Activated T-cell treated with anti-CD3 and anti-CD28 coated beads for 48 hours (primary cell): ENCODE measurements at places on chromosomes 5 and 9.

DNA sequence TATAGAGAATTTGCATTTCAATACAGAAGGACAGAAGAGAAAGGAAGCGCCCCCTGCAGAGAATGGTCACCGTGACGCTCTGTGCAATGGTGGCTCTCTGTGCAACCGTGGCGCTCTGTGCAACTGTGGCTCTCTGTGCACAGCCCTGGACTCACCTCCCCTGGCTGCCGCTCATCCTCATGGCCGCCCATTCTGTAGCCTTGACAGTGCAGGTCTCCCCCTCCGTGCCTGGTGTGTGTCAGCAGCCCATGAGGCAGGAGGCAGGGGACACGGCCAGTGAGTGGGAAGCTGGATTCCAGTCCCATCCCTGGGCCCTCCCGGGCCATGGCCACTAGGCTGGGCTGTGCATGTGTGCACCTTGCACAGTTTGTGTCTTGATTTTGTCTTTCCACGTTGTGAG lies 12.0 kb downstream of the EXOC3 start:
- DNase-seq: no peak

DNA sequence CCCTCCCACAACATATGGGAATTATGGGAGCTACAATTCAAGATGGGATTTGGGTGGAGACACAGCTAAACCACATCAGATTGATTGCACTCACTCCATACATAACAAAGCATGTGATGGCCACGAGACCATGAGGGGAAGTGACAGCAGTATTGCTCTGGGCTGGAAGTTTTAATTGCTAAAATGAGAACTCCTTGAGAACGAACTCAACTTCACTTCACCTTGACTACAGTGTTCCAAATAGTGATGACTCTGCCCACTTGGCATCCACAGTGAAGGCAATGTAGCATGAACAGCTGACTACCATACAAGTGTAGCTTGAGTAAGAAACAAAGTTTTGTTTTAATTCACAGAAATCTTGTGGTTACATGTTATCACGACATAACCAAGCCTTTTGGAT lies 739 bp upstream of the SPINK7 start:
- no peak for DNase-seq

DNA sequence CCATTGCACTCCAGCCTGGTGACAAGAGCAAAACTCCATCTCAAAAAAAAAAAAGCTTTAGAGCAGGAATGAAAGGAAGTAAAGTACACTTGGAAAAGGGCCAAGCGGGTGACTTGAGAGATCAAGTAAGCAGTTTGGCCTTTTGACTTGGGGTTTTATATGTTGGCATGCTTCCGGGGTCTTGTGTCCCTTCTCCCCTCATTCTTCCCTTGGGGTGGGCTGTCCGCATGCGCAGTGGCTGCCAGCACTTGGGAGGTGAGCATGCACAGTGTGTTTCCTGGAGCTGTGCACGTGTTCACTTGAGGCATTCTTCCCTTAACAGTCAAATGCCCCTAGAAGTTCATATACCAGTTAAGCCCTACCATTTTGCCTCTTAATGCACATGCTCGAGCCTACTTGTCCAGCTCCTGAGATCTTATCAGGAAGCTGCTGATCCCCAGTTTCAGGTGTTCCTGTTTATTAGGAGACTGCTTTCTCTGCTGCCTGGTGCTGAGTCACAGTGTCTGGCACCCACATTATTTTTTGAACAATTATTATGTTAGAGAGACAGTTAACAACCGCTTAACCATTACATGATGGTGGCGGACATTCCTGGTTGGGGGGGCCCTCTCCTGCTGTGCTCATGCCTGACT lies 32.6 kb upstream of the PRRC2B start:
- peak; percentile 18 for DNase-seq

GRCh38 chr9:15135164-15135792 lies 171.7 kb downstream of the TTC39B start:
- peak; percentile 9 for DNase-seq

DNA sequence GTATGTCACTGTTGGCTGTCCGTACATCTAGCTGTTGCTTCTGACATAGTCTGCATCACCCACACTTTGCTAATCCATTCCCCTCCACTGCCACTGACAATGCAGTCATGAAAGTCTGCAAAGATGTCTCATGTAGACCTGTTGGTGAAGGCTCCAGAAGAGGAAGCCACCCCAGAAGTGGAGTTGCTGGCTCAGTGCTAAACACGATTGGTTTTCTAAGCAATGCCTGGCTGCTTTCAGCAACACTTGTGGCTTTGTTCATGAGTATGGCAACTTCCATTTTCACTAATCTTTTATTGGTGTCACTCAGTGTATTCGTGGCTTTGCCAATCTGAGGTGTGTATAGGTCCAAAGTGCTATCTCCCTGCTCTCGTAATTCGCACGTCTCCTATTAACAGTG lies 288.1 kb downstream of the GADD45G start:
- DNase-seq: no peak

DNA sequence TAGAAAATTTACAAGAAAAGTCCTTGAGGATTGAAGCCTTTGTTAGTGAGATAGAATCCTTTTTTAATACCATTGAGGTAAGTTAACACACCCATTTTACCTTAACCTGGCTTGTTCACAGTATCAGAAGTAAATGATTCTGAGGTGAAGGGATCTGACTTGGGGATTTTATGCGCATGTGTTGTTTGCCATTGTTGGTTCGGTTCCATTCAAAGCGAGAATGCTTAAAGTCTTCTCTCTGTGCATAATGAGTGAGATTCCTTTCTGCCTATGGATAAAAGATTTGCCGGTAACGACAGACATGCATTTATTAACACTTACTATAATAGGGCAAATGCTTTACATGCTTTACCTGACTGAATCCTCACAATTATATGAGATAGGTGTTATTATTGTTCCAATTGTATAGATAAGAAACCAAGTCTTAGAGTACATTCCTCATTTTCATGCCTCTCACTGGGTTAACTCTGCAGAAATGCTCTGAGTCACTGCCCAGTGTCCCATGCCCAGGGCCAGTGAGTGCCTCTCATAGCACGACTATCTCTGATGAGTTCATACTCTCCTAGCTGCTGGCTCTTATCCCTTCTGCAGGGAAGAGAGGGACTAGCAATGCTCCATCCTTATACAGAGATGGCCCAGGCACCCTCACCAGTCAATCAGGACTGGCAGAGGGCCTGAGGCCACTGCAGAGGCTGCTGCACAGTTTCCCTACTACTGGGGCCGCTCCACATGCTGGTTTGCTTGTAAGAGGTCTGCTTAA lies 54.4 kb downstream of the CMYA5 start:
- no peak for DNase-seq

DNA sequence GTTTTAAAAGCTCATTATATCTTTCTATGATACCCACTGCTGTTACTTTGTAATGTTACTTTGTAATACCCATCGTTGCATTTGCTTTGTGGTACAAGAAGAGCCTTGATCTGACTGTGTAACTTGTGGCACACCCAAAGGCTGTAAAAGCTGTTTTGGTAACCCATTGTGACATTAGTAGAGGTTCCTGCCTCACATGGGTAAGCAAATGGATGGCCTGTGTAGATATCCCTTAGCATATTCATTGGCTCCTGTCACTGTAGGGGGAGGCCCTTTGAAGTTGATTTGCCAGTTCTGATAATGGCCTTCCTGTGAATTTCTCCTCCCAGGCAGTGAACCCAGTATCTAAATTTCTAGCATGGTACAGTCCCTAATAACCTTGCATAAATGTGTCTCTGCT lies 15.7 kb downstream of the CDK20 start:
- no peak for DNase-seq

DNA sequence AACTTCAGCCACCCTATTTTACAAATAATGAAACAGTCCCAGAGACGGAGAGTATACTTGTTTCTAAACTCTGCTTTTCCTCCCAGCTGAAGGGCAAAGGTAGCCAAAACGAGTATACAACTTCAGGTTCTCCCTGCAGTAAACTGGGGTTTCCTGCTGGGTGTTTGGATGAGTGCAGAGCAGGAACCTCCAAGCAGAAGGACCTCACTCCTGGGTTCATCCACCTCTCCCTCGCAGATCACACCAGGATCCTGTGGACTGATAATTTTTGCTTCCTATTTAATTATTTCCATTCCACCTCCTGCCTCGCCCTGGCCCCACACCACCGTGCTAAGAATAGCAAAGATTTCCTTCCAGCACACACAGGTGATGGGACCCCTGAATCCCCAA lies 2.0 kb upstream of the FOXB2 start:
- DNase-seq: no peak

- DNase-seq: no peak
Observed at GRCh38 chr5:113202746-113203716, 226.4 kb downstream of the DCP2 start.

- no peak for DNase-seq
Observed at GRCh38 chr5:144352330-144352729, 181.7 kb downstream of the KCTD16 start.

DNA sequence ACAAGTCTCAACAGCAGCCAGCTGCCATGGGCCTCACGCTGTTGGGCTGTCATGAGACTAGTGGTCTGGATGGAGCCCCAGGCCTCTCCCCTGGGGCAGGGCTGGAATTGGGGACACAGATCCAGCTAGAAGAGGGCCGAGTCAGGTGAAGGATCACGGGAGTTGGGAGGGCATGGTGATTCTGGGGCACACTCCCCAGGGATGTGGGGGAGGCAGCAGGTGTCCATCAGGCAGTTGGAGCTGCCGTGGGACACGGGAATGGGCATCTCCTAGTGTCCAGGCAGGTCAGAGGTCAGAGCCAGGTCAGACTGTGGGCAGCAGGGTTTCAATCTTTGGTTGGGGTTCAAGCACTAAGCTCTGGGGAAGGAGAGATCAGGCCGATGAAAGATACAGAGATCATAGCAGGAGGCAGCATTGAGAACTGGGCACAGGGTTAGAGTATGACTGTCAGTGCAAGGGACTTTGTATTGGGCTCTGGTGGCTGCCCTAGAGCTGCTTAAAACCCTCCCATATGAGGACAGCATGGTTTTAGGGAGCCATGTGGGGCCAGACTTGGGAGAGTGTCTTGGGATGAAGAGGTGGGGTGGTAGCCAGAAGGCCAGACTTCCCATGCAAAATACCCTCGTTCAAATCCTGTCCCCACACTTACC lies 59.2 kb downstream of the ARHGEF37 start:
- no peak for DNase-seq

DNA sequence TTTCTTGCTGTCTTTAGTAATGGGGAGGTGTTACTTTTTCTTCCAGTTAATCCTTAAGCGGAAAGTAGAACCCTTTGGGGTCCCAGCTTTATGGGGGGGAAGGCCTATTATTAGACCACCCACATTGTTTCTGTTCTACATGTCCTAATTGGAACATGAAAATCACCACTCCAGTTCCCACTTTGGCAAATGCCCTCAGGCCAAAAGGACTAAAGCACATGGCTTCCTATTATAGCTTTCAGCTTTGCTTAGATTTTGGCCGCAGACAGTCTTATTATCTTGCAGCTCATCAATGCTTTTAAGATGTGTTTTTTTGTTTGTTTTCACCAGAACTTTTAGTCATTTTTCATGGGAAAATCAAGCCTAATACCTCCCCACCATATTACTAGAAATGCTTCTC lies 296.8 kb upstream of the ANKH start:
- DNase-seq: no peak

- no peak for DNase-seq
Observed at GRCh38 chr5:34003941-34004340, 3.9 kb downstream of the AMACR start.

GRCh38 chr9:91274949-91275492 lies 86.7 kb downstream of the AUH start:
- DNase-seq: no peak

DNA sequence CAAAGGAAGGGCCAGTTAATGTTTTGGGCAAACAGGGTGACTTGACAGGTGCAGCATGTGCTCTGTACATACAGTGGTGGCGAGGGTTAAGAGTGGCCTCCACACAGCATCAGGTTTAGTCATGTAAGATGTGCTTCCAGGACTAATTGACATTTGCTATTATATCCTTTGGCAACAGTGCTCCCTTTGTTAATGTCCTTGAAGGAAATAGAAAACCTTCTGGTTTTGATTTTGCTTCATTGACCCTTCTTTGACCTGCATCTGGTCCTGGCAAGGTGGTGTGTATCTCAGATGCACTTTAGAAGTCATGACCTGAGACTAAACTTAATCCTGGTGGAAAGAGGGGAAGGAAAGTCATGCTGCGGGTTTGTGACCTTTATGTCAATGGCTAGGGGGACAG lies 440.0 kb downstream of the ENC1 start:
- no peak for DNase-seq

DNA sequence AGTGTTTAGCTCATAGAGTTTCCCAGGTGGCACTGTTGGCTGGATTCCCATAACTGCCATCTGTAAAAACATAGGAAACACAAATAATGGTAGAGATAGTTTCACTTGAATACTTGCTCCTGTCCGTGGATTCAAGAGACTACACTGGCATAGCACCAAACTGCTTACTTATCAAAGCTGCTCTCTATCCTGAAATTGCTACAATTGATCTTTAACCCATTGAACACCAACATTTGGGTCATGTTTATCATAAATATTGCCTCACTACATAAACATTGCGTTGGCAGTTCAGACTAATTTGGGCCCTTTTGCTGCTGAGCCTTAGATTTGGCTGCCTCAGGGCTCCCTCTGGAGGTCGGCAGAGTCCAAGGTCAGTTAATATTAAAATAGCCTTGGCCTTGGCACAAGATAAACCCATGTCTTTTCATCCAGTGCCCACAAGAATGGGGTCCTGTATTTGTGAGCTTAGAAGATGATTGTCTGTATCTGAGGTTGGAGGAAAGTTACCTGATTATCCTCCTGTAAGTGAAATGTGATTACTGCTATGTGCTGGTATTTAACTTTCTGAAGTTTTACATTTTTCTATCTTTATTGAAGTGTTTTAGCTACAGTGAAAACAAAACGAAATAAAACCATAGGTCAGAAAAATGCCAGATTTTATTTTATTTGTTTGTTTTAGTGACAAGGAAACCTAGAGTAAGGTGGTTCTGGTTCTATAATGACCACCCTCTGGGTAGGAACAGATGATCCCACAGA lies 4.0 kb upstream of the RANBP3L start:
- DNase-seq: peak; percentile 10

DNA sequence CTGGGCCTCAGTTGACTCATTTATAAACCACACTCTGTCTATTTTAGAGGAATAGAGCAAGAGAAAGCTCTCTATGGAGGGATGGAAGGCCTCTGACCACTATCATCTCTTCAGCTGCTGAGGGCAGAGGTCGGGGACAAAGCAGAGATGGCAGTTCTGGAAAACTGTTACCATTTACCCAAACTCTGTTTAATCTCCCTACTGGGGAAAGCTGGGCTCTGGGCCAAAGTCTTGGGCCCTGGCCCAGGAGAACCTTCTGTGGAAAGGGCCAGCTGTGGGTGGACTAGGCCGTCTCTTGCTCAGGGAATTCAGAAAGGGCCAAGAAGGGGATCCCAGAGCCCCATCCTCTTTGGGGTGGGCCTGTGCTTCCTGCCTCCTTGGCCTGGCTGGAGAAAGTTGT lies 100.0 kb downstream of the PSD2 start:
- DNase-seq: no peak

- no peak for DNase-seq
Observed at GRCh38 chr5:154486427-154486866, 8.4 kb upstream of the HAND1 start.

DNA sequence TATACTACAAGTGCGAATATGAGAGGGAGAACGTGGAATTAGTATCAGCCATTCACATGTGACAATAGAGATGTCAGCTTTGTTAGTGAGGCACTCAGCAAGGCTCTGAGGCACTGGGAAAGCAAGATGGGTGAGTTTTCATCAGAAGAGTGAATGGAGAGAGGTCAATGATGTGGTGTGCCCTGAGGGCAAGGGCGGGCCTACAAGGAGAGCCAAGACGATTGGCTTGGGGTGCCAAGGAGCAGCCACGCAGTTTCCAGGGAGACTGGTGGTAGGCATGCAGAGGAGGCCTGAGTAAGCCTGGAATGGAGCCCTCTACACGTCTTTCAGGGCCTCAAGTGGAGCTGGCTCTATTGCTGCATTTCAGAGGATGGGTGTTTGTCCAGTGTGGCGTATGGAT lies 24.7 kb downstream of the BTF3 start:
- DNase-seq: no peak
